ENCODE measurements at places on chromosomes 2 and 18. TPM values are rescaled to one million over a fixed set of nuclear protein-coding genes. Genes with fewer than 3 reads are reported as not detected.

The CD226 gene
- 0.04 TPM for total RNA-seq

- peak; percentile 53 for DNase-seq
Observed at GRCh38 chr2:557635-558301, 119.4 kb downstream of the TMEM18 start.

The LYG2 gene
- not detected for total RNA-seq

- DNase-seq = no peak
Observed at GRCh38 chr18:29041976-29042375, 865.0 kb upstream of the CDH2 start.

DNA sequence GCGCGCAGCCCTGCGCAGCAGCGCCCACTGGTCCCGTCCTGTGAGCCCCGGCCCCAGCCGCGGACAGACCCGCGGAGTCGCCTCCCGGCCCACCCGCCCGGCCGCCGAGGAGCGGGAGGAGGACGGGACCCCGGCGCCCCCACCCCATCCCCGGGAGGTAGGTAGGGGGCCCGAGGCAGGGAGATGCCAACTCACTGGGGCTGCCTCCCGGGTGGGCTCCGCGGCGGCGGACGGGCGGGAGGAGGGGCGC, 160 bp downstream of the SPTBN1 start:
- DNase-seq = no peak

- no peak for DNase-seq
Observed at GRCh38 chr2:128686497-128686859, 367.8 kb upstream of the HS6ST1 start.

The CFC1B gene
- 0.48 TPM for total RNA-seq

GRCh38 chr2:206230060-206230762, 44.3 kb upstream of the ZDBF2 start:
- DNase-seq = peak; percentile 47

The PROM2 gene
- 4.0 TPM for total RNA-seq

DNA sequence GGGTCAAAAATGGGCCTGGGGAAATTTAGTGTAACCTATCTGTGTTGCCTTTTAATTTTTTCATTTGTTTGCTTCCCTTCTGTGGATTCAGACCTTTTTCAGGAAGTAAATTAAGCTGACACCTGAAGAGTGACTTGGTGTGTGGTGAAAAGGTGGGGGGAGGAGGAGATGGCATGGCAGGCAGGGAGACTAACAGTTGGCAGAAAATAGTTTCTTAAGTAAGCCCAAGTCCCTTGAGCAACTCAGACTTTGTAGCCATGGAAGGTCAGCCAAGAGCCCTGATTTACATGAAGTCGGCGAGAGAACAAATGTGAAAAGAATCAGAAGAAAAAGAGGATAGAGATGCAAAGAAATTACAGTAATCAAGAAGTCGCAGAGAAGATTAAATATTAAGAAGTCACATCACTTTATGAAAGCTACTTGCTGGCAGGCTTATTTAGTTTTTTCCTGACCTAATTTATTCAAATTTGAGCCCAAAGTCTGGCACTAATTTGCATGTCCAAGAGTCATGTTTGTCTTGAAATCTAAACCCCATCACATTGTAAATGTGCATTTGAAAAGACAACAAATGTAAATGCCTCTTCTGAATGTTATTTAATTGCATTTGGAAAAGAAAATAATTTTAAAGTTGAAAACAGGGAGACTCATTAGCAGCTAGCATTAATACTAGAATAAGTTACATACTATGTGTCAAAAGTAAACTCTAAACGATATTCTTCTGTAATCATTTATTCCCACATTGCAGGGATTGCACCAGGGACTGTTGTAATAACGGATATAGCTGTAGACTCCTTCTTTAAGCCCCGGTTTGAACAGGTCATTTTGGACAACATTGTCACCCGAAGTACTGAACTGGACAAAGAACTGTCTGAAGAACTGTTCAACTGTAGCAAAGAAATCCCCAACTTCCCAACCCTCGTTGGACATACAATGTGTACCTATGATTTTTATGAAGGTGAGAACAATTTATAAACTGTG, 19.3 kb downstream of the UPP2 start:
- DNase-seq = no peak

The UGT1A5 gene
- total RNA-seq = not detected

- DNase-seq = no peak
Observed at GRCh38 chr2:12543978-12544558, 172.7 kb upstream of the TRIB2 start.

- no peak for DNase-seq
Observed at GRCh38 chr2:85828725-85829124, 60.1 kb downstream of the ST3GAL5 start.

GRCh38 chr2:216563646-216564045, 65.0 kb downstream of the RPL37A start:
- DNase-seq = no peak

The DDX18 gene
- total RNA-seq = 114 TPM

DNA sequence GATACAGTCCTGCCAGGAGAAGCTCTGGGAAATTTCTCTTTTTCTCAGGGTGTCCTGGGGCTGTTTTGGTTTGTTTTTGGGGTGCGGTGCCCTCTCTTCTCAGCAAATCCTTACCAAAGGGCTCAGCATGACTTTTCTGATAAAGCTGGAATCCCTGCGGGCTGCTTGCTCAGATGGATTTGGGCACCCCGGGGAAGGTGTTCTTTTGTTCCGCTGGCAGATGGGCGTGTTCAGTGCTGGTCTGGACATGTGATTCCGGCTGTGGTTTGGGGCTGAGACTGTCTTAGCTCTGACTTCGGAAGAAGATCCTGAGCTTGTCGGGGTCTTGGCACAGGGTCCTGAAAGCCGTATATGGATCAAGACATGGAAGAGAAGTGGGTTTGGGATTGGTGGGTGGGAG, 134.2 kb upstream of the SPRED2 start:
- DNase-seq = no peak

The G6PC2 gene
- total RNA-seq = not detected

DNA sequence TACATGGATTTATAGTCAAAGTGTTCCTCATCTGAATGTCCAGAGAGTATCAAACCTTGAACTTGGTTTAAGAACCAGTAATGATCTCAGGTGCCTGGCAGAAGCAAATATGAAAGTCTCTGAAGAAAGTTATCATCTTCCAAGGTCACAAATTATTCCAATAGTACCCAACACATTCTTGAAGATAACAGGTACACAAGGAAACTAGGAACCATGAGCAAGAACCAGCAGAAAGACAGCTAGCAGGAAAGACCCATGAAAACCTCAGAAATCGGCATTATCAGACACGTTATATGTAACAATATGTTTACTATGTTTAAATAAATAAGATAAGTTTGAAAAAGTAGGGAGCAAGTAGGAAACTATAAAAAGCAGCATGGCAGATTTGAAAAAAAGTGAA, 5.9 kb upstream of the PRKAG3 start:
- no peak for DNase-seq

- DNase-seq = no peak
Observed at GRCh38 chr2:182933629-182934028, 67.2 kb upstream of the FRZB start.

DNA sequence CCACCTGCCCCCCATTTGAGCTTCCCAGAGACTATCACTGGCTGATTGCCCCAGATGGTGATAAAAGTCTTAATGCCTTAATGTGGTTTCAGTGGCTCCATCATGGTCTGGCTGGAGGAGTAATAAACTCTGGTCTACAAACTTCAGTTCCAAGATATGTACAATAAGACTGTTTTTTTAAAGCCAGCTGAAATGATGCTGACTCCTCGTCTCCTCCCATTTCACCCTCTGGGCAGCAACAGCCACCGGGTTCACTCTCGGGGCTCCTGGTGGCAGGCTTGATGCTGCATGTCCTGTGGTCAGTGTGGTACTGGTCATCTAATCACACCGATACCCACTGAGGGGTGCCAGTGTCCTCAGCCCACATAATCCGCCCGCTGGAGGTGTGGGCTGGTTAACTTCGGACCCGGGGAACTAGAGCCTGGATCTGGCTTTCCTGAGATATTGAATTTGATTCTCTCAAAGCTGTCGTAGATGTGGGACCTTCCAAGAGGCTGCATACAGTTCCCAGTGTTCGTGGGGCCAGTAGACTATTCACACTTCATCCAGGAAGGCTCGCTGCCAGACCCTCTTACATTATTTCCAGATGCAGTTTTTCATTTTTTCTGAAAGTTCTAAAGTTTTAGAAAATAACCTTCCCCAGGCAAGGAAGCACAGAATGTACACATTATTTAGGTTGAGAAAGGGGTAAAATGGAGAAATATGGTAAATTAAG, 95.3 kb downstream of the GALR1 start:
- DNase-seq = no peak

- peak; percentile 61 for DNase-seq
Observed at GRCh38 chr2:190343536-190344275, at the start of gene INPP1. Gene INPP1 (plus strand): TSS chr2:190343589. CDS start chr2:190360103, 16,514 bp downstream.

DNA sequence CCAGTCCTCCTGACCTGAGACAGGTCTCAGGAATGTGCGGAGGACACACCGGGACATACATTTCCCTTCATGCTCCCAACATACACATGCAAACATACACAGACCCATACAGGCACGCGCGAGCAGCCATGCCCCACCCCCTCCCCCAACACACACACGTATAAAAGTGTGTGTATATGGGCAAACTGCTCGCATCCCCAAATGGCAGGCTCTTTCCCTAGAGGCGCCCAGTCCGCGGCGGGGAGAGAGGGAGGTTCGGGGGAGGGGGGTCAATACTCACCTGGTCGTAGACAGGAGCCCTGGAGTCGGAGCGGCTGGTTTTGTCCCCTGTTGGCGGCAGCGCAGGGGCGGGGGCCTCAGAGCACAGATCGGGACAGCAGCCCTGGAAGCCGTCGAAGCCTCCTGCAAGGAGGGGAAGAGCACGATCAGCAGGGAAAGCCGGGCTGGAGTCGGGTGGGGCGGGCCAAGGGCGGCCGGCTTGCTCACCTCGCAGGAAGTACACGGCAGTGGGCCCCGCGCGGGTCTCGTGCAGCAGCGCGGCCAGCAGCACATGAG, 682 bp downstream of the DUSP2 start:
- peak; percentile 52 for DNase-seq

DNA sequence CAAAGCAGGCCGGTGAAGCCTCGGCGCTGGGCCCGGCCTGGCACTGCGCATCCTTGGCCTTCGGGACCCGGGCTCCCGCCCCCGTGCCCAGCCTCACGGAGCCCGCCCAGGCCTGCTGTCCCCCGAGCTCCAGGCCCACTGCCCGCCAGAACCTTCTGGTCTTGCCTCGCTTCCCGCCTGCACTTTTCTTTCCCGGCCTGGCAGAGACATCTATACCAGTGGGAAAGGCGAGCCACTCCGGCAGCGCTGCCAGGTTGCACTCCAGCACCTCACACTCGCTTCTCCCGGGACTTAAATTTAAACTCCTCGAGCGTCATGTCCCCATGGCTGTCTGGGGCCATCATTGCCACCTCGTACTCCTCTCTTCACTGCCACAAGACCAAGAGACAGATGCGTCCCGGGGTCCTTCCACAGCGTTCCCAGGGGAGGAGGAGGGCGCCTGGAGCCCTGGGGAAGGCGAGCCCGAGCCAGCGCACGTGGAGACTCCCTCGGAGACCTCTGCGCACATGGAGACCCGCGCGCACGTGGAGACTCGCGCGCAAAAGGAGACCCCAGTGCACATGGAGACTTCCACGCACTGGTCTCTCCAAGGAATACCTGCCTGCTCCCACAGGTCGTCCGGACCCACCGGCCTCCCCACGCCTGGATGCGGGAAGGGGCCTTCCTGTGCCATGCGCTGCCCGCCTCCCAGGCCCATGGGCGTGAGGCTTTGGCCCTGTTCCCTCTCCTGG, 253.1 kb upstream of the SALL3 start:
- DNase-seq = peak; percentile 19

The SDC1 gene
- 22.3 TPM for total RNA-seq

- no peak for DNase-seq
Observed at GRCh38 chr2:213766465-213766901, 482.2 kb downstream of the SPAG16 start.

DNA sequence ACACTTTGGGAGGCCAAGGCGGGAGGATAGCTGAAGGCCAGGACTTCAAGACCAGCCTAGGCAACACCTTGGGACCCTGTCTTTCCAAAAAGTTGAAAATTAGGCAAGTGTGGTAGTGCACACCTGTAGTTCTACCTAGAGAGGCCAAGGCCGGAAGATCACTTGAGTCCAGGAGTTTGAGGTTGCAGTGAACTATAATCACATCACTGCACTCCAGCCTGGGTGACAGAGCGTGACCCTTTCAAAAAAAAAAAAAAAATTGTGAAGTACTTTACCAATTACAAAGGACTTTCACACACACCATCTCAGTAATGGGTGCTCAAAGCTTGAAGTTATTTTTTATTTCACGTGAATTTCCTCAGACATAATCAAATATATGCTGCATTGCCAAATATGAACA, 65.0 kb downstream of the ATAD2B start:
- DNase-seq = no peak

The DLGAP1 gene
- 20.0 TPM for total RNA-seq

The NAT8 gene
- total RNA-seq = not detected

DNA sequence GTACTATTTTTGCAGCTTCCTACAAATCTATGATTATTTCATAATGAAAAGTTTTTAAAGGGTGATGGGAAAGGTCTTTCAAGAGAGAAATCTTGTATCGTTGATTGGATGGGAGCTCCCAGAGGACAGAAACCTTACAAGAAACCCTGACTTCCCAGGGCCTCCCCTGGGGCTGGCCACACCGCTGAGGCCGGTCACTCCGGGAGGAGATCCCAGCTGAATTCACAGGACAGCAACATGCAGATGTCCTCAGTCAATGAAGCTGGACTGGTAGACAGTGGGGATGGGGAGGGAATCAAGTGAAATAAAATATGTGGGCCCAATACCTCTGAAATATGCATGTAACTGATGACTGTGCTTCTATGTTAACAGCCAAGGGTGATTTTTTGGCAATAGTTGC, 135.6 kb downstream of the TFCP2L1 start:
- DNase-seq = no peak

DNA sequence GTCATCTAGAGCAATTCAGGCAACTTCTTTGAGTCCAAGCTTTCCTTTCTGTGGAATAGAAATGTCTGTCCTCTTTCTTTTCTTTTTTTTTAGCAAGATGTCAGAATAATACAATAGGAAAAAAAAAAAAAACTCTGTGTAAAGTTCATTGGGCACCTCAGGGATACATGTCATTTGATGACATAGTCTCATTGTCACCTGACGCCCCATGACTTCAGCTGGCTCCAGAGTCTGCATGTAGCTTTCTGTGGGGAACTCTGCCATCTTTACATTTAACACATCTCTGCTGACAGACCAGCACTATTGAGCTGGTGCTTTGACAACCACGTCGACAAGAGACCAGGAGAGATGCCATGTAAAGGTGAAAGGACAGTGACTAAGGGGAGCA, 172.5 kb upstream of the KLF7 start:
- DNase-seq = no peak

DNA sequence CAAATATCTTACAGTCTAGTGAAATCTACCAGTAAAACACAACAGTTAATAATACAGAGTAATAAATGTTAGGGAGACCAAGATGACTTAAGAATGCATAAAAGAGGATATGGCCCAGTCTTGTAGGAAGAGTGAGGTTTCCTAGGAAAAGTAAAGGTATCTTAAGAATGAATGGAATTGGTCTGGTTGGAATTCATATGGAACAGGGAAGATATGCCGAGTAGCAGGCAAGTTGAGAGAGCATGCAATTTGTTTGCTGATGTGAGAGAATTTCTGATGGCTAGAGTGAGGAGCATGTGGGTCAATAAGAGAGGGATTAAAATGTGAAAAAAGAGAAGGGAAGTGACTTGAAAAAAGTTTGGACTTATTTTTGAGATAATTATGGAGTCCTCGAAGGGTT, 512.9 kb upstream of the ZEB2 start:
- no peak for DNase-seq

GRCh38 chr2:128405467-128405900, 86.8 kb upstream of the HS6ST1 start:
- DNase-seq = no peak

Measured in H9 (cell line).